Umbilical cord (tissue), 2 donors: ENCODE measurements at places on chromosomes 7 and 10. TPM values are rescaled to one million over a fixed set of nuclear protein-coding genes. Genes with fewer than 3 reads are reported as not detected.

TSPAN15 gene
- total RNA-seq = 48.9 TPM

CREM gene
- 47.9 TPM for total RNA-seq

OPN1SW gene
- total RNA-seq = not detected

ACBD7 gene
- total RNA-seq = 1.9 TPM

MINDY4 gene
- total RNA-seq = 28.4 TPM

BMPR1A gene
- total RNA-seq = 66.4 TPM

BLNK gene
- 6.7 TPM for total RNA-seq

DNA sequence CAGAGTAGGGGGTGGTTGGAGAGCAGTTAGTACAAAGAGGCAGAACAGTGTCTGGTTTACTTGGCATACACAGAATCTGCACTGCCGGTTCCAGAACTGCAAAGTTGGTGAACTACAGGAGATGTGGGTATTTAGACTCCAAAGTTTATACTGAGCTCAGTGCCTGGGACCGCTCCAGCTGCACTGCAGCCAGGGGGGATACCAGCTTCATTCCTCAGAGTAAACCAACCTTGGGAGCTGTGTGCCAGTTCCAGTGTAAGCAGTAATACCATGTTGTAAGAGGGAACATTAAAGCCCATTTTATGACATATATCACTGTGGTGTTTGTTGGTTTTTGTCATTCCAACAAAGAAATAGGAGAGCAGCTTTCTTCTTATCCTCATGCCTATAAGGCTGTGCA lies 23.4 kb downstream of the LOXL4 start:
- no peak for DNase-seq

DNA sequence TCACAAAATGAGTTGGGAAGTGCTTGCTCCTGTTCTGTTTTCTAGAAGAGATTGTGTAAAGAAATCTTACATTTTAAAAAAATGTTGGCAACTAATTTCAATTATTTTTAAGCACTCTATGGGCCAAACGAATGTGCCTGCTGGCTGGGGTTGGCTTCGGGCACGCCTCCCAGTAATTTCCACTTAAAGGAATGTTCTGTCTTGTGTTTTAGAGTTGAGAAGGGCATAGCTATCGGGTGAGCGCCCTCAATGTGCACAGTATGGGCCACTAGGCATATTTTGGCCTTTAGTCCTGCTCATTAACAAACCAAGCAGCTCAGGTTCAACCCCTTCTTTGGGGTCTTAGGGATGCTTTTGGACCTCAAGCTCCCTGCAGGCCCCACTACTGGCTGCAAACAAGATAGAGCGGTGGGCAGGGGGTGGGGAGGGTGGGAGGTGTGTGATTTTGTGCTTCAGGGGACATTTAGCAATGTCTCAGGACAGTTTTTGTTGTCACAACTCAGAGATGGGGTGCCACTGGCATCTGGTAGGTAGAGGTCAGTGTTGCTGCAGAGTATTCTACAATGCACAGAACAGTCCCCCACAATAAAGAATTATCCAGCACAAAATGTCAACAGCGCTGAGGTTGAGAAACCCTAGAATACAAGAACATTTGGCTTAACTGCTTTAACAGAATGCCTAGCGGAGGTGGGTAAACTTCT lies 40.7 kb downstream of the TACC2 start:
- DNase-seq = no peak

DNA sequence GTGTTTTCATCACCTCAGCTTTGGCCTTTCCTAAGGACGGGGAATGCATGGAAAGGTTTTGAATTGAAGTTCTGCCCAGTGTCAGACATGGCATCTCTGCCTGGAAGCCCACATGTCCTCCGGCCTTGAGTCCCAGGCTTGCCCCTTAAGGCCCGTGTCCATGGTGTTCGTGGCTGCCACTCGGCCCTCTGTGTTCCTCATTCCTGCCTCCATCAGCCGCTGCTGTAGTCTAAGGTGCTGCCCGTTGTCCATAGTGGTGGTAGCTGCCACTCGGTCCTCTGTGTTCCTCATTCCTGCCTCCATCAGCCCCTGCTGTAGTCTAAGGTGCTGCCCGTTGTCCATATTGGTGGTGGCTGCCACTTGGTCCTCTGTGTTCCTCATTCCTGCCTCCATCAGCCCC lies 180.7 kb upstream of the SHH start:
- no peak for DNase-seq

- peak; percentile 42 for DNase-seq
These were observed 15.4 kb downstream of the NAMPT start for GRCh38 chr7:106269254-106269961.

DNA sequence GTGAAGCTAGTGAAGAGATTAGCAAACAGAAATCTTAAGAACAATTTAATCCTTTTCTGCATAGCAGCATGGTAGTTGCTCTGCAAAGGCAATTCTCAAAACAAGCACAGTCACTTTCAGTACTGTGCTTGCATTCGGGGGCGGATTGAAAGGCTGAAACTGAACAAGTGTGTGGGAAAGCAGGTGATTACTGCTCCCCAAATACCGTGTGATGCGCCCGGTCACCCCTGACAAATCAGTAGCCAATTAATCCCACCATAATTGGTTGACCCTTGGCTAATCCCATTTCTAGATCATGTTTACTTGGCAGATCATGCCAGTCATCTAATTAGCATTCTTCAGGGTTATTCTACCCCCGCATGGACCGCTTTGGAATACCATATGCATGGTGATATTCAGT lies 76.5 kb upstream of the ADRB1 start:
- DNase-seq = no peak

DNA sequence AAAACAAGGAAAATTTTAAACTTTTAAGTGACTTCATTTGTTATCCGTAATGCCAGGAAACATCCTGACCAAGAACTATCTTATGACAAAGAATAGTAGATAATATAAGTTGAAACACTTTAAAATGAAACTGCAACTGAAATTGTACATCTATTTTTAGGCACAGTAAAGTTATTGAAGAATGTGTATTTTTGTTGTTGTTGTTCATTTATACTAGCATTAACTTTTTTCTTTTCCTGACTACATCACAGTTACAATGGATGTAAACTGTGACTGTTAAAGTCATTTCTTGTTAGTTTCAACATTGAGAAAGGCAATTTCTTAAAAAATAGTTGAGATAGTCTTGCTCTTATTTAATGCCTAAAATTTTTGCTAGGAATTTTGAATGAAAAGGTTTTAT lies 2.6 kb downstream of the CPED1 start:
- no peak for DNase-seq

DNA sequence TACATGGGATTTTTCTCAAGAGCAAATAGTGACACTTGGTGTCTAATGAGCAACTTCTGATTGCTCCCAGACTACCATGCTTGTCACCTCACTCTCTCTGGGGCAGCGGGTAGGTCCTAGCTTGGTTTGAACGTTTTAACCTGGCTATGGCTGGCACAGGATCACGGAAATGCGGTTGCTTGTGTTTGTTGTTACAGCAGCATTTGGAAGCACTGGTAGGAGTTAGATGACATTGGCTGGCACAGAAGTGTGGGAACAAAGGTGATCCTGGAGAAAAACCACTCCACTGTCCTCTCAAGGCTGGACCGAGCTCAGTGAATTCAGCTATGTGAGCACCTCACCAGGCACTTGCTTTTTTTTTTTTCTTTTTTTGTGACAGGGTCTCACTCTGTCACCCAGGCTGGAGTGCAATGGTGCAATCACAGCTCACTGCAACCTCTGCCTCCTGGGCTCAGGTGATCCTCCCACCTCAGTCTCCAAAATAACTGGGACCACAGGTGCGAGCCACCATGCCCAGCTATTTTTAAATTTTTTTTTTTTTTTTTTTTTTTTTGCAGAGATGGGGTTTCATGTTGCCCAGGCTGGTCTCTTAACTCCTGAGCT lies 3.5 kb upstream of the PFKFB3 start:
- DNase-seq = no peak

DNA sequence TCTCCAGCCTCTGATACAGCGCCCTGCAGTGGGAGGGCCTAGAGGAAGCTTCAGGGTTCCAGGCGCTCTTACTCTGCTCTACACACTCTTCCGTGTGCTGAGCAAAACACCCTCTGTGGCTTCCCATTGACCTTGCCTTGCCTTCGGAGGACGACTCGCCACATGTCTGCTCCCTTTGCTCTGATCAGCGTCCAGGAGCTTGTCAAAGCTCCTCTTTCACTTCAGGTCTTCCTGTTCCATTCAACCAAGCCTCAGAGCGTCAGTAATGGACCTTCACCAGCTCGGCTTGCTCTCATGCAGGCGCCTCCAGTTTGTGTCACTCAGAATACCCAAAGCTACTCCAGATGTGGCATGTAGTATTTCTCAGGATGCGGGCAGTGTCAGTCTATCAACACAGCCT lies 173.9 kb downstream of the ARID5B start:
- no peak for DNase-seq

DNA sequence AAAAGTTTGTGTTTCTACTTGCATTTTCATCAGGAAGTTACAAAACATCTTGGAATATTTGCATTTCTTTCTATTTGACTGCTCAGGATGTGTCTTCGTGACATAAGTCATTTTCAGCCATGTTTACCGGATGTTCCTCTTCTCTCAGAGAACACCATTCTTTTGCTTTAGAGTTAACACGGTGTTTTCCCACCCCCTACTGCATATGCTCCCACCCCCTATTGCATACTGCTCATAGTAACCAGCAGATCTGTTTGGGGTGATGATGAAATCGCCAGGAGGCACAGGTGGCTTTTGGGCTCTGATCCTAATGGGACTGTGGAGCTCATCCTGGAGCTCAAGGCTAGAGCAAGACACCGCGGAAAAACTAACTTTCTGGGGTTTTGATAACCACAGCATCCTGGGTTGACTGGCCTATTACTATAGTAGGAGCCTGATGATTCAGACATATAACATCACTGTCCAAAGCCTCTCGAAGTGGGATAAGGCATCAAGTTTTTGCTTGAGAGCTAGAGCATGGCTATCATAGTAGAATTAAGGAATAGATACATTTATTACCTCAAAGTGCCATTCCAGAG lies 65.1 kb upstream of the BET1 start:
- no peak for DNase-seq

- no peak for DNase-seq
These were observed 69.0 kb upstream of the PRKCQ start for GRCh38 chr10:6648894-6649720.

DNA sequence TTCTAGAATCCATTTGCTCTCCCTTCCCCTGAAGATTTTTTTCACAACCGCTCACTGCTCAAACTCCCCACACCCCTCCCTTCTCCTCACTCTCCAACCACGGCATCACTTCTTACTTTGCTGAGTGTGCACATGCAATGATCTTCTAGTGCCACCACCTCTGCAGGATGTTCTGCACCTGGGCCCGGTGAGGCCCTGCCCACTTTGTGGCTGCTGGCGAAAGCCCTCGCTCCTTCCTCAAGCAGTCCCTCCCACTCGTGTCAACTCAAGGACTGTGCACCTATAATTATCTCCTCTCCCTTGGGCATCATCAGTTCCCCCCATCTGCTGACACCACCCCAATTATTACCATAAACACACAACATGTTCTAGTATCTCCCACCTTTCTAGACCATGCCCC lies 91.0 kb upstream of the LANCL2 start:
- DNase-seq = no peak

- no peak for DNase-seq
These were observed 20.1 kb upstream of the CALU start for GRCh38 chr7:128718967-128719642.

- no peak for DNase-seq
These were observed 33.5 kb downstream of the FGFBP3 start for GRCh38 chr10:91875779-91876178.

- DNase-seq = no peak
These were observed 50.8 kb downstream of the PHYHIPL start for GRCh38 chr10:59227136-59227673.

DNA sequence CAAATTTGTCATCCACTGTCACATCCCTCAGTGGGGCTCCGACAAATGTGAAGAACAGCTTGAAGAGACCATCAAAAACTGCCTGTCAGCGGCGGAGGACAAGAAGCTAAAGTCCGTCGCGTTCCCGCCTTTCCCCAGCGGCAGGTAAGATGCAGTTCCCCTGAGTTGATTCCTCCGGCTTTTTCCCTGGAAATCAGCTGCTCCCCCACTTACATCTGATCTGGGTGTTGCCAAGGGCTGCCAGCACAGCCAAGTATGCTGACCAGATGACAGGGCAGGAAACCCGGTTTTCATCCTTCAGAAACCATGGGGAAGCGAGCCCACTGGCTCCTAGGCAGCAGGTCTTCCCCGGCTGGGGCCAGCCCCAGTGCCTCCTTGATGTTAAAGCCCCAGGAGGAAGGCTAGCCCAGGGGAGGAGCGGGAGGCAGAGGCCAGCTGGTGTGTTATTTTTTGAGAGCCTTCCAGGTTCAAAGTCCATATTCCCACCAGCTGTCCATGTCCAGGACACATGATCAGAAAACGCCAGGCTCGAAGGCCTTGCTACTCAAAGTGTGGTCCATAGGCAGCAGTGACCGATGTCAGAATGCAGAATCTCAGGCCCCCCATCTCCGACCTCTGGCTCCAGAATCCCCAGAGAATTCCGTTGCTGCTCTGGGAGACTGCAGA lies 23.4 kb downstream of the AIFM2 start:
- DNase-seq = no peak

DNA sequence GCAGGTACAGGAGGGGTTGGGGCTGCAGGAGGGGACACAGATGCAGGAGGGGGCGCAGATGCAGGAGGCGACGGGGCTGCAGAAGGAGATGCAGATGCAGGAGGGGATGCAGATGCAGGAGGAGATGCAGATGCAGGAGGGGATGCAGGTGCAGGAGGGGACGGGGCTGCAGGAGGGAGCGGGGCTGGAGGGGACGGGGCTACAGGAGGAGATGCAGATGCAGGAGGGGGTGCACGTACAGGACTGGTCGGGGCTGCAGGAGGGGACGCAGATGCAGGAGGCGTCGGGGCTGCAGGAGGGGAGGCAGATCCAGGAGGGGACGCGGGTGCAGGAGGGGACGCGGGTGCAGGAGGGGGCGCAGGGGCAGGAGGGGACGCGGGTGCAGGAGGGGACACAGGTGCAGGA lies 66.5 kb downstream of the VWA2 start:
- DNase-seq = no peak

DNA sequence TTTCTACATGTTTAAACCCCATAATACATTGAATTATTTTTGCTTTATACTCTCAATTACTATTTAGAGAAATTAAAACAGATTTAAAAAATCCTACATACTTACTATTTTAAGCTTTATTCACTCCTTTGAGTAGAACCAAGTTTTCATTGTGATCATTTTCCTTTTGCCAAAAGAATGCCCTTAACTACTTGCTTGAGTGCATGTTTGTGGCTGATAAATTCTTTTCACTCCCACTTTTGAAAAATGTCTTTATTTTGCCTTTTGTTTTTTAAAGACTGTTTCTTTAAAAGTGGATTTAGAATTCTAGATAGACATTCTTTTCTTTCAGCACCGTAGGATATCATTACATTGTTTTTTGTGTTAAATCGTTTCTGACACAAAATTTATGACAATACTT lies 22.3 kb upstream of the AGR3 start:
- no peak for DNase-seq

- DNase-seq = no peak
These were observed 352.7 kb downstream of the DNAJB6 start for GRCh38 chr7:157689269-157690057.

- no peak for DNase-seq
These were observed 5.9 kb downstream of the PIK3CG start for GRCh38 chr7:106870983-106871410.
